NCI-H1092 treated with DMSO at 0.1 percent for 48 hours (cell line): ENCODE measurements at places on chromosomes 6 and 20.

GRCh38 chr6:127857051-127857637, 43.7 kb downstream of the THEMIS start:
- no peak for DNase-seq

- DNase-seq, result no peak
These were observed 17.2 kb downstream of the ENPP3 start for GRCh38 chr6:131654326-131654725.

- no peak for DNase-seq
These were observed 136.1 kb downstream of the INSM1 start for GRCh38 chr20:20503777-20504530.

- DNase-seq, result no peak
These were observed 162.0 kb downstream of the GRM4 start for GRCh38 chr6:33983721-33984465.

- DNase-seq, result no peak
These were observed 28.5 kb downstream of the CDC5L start for GRCh38 chr6:44415873-44416502.

- no peak for DNase-seq
These were observed 408.7 kb downstream of the MMUT start for GRCh38 chr6:49054311-49054710.

- no peak for DNase-seq
These were observed 2.6 kb downstream of the CST3 start for GRCh38 chr20:23634985-23635767.

DNA sequence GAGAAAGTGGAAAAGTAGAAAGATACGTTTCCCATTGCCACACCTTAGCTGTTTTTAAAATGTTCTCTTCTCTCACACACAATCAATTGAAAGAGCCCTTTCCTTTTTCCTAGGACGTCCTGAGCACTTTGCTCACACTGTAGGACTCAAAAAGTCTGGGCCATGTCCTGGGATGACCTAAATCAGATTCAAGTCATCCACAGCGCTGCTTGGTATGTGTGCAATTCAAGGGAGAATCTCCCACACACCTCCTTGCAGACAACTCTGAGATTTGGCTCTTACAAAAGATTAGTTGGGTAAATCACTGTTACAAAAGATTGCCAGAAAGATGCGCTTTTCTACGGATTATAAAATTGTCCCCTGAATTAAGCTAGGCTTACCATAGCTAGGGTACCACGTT, 130.1 kb downstream of the RNASET2 start:
- DNase-seq, result no peak

DNA sequence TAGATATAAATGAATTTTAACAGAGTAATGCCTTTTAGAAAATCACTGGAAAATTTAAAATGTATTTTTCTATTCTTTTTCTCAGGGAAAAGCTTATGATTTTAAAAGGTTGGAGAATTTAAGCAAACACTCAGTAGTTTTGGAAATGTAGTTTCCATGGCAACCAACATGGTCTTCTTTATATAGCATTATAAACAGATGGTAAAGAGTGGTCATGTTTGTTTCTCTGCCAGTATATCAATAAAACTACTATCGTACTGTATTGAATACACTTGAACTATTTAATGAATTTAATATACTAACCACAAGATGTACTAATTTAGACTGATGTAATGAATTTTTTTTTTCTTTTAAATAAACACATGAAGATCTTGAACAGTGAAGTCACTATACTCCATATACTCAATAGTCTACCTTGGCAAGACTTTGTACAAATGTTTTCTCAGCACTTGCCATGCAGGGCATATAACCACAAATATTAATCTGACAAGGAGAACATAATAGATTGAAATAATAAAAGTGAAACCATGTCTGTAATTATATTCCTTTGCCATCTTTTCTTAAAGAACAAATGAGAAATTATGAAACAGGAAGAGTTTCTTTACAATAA, 105.5 kb downstream of the PDSS2 start:
- DNase-seq, result no peak

DNA sequence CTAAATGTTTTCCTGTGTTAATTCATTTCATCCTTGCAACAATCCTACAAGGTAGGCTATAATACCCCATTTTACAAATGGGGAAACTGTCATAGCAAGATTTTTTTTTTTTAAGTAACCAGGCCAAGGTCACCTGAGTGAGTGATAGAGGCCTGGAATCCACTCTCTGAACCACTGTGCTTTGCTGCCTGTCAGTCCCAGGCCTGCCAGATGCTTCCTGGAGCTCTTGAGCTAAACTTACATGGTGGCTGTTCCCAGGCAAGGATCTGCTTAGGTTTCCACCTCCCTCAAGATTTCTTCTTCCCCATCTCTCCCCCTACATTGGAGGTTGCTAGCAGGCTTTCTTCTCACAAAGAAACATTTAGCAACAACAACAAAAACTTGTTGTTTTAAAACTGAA, 32.7 kb upstream of the RNF8 start:
- no peak for DNase-seq

DNA sequence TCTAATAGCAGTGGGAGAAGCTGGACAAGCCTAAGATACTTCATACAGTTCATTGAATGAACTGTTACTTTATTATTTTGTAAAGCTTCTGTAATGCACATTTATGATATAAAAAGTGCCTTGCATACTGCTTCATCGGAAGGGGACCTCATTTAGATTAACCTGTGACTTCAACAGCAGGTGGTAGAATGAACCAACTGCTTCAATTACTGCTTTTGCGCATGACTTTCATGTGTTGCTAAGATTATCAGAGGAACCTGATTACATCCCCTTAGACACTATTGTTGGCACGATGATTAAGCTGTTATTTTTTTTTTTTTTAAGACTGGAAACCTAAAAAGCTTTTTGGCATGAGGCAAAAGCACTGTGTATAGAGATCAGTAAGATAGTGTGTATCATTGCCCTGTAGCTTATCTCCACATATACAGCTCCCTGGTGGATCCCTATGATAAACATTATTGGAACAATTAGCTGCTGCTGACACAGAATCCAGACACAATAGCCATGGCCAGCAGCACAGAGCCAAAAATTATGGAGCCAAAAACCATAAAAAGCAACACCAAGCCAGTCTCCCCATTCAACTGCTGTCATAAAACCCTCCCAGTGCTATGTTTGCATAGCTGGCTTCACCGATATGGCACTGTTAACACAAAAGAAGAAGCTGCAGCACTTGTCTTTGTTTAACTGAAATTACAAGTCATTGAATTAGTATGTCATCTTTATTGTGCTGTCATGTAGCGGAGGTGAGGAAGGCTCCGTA, 731.6 kb upstream of the MMS22L start:
- peak; percentile 93 for DNase-seq

DNA sequence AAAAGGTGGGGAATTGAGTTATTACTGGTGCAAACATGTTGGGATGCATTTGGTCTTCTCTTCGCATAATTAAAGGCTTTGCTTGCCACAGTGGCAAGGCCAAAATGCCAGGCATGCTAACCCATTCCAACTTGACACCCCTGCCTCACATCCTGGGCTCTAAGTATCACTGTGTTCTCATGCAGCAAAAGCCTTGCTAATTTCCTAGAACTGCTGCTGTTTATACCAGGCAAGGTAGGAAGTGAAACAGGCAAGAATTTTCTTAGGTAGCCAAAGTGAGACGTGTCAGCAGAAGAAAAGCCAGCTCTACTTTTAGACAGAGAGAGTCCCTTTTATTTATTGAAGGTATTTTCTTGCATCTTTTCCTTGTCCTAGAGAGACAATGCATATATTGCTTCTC, 41.2 kb downstream of the LYRM2 start:
- no peak for DNase-seq

DNA sequence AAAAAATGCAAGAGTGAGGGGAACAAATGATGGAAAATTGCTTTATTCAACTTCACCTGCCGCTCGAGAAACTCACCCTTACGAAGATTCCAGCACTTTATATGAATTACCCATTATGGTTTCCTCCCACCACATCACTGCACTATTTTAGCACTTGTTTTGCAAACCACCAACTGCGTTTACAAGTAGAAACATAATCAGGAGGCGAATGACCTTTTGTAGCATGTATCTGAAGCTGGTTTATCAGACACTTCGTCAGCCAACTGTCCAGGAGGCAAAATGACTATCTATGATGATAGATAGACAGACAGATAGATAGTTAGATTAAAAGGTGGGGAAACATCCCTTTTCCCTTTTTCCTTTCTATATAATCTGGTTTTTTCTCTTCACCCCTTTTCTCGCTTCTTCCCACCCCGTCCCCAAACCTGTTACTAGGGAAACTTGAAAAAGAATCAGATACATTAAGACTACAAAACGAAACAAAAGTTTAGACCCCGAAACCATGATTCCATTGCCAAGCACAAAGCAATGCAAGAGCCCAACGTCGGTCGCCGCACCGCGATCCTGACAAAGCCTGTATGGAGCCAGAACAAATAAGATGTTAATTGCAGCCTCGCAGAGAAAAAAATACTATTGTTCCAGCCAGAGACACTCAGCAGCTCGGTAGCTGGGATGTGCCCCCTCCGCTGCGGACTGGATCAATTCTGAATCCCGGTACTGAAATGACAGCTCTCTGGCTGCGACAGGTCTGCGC, 933 bp upstream of the ADGRB3 start:
- DNase-seq, result peak; percentile 50

GRCh38 chr20:41029150-41029901, 704 bp downstream of the TOP1 start:
- peak; percentile 41 for DNase-seq

DNA sequence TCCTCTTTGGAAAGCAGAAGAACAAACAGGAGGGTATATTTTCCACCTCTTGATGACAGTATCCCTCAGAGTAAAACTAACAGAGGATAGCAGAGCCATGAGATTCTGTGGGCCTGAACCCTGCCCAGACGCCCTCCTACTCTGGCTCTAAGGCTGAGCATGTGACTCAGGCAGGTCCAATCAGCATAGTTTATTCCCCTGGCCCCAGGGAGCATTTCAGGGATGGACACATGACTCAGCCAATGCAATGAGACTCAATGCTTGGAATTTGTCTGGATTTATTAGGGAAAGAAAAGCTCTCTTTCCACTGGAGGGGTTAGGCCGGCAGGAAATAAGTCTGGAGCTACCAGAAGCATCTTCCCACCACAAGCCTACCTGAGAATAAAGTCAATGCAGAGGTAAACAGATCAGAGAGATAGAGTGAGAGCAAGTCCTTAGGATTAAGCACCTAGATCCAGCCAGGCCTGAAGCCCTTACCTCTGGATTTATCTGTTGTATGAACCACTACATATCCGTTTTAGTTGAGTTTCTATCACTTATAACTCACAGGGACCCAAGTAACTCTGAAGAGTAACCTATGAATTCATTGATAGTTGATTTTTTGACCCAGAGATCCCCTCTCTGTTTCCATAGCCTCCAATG, 68.2 kb upstream of the EYA2 start:
- no peak for DNase-seq

DNA sequence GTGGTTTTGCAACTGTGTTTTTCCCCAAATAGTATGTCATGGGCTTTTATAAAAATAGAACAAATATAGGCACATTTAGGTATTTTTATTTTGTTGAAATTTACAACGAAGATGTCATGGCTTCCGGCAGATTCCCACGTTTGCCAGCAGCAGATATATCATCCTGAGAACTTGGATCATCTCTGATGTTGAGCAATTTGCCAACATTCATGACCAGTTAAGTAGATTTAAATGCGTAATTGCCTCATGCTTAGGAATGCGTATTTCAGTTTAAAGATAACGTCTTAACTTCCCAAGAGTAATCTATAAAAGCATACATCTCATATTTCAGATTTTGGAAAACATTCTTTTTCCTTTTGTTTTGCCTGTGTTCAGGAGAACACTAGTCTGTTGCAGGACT, 457.8 kb downstream of the QKI start:
- no peak for DNase-seq

DNA sequence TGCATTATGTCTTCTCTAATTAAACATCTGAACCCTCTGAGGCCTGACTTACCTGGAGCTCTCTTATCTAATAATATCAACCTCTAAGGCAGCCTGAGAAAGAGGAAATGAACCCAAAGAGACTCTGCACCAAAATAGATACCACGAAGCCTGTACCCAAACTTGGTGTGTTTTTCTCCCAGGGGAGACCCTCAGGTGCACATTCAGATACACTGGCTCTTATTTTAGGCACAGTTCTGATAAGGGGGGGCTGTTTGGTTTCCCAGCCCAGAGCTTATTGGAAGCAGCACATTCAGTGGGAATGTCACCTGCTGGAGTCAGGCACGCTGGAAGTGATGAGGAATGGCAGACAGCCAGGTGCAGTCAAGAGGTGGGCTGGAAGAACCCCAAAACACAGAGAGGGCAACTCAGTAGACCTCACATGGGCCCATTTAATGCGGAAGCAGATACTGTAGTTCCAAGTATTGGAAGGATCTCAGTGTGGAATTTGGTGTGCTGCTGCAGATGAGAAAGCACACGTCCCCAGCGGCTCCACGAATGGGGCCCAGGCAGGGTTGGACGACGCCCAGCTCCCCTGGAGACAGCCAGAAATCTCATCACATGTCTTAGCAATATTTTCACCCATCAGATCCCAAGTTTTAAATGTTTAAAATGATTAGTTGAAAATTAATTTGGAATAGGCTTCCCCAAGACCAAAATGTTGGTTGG, 9.7 kb upstream of the CCR6 start:
- DNase-seq, result no peak

DNA sequence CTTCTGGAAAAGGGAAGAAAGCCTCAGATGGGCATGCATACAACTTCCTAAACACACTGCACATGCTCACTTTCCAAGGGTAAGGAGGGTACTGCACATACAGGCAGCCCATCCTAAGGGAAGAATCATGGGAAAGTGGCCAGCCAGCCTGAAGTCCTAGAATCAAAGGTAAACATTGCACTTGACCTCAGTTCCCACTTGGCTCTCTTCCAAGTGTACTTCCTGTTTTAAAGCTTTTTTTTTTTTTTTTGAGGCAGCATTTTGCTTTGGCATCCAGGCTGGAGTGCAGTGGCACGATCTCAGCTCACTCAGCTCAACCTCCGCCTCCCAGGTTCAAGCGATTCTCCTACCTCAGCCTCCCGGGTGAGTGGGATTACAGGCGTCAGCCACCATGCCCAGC, 225.3 kb upstream of the EPHA7 start:
- no peak for DNase-seq

DNA sequence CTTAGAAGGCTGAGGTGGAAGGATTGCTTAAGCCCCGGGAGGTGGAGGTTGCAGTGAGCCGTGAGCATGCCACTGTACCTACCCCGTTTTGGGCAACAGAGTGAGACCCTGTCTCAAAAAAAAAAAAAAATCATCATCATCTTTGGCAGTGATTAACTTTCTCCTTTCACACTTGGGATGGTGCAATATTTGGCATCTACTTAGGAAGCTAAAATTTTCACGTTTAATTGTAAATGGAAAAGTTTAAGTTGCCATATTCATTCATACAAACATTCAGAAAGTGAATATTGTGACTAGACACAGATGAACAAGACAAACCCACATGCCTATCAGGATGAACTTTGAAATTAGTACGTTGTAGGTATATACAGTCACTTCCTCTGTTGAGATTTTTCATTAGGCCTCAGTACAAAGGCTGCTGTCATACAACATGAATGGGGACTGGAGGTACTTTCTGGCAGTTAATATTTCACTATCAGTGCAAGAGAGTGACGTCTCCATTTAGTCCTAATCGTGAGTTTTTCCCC, 10.3 kb downstream of the TOP1 start:
- no peak for DNase-seq

GRCh38 chr6:148803979-148804378, 57.1 kb downstream of the UST start:
- DNase-seq, result no peak

GRCh38 chr20:62198931-62199330, 16.1 kb downstream of the MTG2 start:
- no peak for DNase-seq

GRCh38 chr6:32982084-32982701, 13.8 kb downstream of the BRD2 start:
- DNase-seq, result peak; percentile 42
